ENCODE measurements at places on chromosomes 16 and 17.

GRCh38 chr17:79910985-79911361 is 71.7 kb upstream of the CBX4 start:
- DNase-seq = no peak

DNA sequence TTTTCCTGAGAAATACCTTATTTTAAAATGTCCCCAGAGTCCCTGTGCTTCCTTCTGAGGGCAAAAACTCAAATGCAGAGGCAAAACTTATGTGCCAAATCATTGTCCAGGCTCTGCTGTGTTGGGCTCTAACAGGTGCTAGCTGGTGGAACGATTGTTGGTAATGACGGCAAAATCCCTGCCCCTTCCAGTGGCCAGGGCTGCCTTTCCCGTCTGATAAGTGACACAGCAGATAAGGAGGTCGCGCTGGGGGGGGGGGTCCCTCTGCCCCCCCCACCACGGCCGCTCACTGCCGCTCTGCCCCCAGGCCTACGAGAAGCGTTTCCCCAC is 29.1 kb downstream of the SEC14L5 start:
- no peak for DNase-seq

- DNase-seq = no peak
Measured at GRCh38 chr17:59365383-59365981, 34.0 kb downstream of the YPEL2 start.

DNA sequence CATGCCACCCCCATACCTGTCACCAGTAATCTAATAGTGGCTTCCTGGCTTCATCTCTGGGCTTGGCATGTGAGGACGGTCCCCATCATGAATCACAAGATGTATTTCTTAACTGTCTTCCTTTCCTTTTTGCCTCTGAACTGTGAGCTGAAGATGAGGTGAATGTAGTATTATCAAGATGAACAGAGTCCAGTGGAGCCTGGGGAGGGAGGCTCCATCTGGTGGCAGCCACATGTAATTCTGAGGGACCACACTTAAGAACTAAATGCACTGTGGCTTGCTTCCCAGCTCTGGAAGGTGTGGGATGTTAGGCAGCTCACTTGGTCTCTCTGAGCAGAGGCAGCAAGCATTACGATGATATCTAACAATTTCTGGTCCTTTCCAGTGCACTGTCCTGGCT is 354.9 kb upstream of the ASIC2 start:
- DNase-seq = peak; percentile 28

DNA sequence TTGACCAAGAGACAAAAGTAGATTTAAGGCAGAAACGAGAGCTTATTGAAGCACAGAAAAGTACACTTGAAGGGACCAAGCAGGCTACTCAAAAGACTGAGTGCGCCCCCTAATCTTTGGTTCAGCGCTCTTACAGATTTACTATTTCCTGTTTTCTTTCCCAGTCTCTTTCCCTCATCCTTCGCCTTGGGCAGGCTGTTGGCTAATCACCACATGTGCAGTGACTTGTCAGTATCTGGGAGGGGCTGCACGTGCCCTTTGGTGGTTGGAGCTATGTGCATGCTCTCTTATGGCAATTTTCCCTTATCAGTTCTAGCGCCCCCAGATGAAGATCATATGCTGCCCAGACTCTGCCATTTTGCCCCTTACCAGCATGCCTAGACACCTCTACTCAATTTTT is 35.4 kb upstream of the SHISA6 start:
- no peak for DNase-seq

DNA sequence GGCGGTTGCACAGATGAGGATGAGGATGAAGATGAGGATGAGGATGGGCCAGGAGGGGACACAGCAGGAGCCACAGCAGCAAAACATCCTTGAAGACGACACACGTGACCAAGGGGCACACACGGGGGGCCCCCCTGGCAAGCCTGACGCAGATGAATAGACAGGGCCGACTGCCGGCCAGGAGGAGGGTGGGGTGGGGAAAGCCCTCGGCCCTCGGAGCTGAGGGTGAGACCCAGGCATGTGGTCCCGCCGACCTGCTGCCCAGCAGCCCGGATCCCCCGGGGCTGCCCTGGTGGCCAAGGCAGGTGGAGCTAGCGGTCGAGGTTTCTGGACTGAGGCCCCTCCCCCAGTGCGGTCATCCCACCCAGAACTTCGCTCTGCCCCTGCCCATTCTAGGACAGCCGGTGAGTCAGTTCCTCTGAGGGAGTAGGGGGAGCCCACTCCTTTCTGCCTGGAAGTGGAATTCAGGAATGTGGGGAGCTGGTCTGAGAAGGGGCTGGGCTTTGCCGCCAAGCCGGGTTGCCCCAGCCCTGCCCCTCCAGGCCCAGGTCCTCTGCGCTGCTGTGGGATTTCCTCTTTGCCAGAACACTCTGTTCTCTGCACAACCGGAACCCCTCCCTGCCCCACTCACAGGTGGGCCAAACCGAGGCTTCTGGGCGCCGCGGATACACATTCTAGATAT is 9.9 kb downstream of the CYGB start:
- DNase-seq = no peak

GRCh38 chr17:10295728-10296343 is 77.0 kb downstream of the MYH13 start:
- peak; percentile 69 for DNase-seq

DNA sequence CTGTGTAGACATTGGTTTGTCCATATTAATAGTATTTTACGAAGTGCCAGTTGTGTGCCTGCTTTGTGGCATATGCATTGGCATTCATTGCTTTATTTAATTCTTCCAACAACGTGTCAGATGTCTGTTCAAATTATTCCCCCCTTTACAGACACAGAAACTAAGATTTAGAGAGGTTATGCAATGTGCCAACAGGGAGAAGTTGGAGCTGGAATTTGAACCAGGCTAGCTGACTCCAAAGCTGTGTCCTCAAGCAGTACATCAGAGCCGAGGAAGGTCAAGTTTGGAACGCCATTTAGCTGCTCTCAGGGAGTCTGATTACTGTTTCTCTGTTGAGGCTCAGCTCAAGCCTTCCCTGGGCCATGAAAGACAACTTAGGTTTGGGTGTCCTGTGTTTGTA is 232.3 kb downstream of the WWOX start:
- no peak for DNase-seq

GRCh38 chr16:80973991-80974390 is 32.7 kb downstream of the CMC2 start:
- no peak for DNase-seq

GRCh38 chr16:23597003-23597756 is 1.1 kb upstream of the NDUFAB1 start:
- no peak for DNase-seq

GRCh38 chr16:72073560-72074230 is 10.7 kb downstream of the HPR start:
- peak; percentile 30 for DNase-seq

- DNase-seq = peak; percentile 75
Measured at GRCh38 chr16:66128371-66128770, 238.1 kb upstream of the CDH5 start.

DNA sequence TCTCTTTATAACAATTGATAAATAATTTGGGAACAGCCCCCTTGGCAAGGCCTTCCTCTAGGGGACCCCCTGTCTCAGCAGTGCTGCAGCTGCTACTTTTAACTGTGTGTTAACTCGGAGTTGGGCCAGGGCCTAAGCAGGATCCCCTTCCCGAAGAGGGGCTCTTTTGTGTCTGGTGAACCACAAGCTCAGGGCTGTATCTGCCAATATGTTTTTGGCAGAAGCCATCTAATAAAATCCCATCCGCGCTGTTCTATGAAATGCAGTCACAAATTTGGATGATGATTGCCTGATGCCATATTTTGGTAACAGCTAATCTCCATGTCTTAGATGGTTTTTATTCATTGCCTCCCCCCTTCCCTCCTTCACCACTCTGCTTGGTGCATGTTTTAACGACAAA is 267.7 kb downstream of the FTO start:
- peak; percentile 81 for DNase-seq

GRCh38 chr16:47695756-47696155 is 234.6 kb downstream of the PHKB start:
- DNase-seq = no peak

- peak; percentile 82 for DNase-seq
Measured at GRCh38 chr17:28744104-28744971, 527 bp downstream of the TRAF4 start.

GRCh38 chr16:3076577-3076976 is 11.1 kb downstream of the IL32 start:
- DNase-seq = no peak

DNA sequence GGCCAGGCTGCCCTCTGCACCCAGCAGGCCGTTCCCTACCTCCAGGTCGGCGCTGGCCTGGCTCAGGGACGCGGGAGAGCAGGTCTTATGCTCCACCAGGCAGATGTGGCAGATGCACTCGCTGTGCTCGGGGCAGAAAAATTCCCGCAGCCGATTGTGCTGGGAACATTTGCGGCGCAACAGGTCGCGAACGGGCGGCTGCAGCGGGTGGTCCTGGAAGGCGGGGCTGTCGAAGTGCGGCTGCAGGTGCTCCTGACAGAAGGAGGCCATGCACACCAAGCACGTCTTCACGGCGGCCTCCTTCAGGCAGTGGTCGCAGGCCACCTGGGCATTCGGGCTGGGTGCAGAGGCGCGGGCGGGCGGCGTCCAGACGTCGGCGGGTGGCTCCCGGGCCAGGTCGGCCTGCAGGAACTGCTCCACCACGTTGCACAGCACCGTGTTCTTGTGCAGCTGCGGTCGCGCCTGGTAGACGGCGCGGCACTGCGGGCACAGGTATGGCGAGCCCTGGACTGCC is 439 bp downstream of the TRIM25 start:
- DNase-seq = no peak

DNA sequence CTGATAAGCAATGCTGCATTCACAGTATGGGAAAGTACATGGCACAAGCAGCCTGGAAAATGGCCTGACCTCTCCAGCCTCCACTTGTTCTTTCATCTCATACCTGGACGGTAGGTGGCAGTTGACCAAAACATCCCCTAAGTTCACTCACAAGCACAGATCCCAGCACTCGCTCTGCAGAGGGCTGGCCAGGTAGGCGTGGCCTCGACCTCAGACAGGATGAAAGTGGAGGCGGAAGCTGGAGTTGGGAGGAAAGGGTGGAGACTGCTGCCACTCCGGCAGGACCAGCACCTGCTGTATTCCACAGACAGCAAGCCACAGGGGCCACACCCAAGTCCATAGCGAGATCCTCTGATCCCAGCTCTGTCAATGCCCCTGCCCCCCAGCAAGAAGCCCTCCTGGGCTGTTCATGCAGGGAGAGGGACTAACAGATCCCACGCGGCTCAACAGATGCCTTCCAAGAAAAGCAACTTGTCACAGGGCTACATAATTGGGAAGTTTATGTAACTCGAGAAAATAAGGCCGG is 31.3 kb downstream of the ZCCHC14 start:
- peak; percentile 74 for DNase-seq

DNA sequence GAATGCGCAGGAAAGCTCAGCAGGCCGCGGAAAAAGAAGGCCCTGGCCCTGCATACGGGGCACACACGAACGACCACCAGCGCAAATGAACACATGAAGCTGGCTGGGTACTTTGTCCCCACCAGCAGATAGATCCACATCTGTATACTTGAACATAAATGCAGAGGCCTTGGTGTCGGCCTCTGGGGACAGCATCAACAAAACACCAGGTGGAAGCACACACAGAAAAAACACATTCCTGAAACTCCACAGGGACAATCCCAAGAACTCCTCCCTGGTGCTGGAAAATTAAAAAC is 606 bp upstream of the ZBTB4 start:
- no peak for DNase-seq

- DNase-seq = no peak
Measured at GRCh38 chr17:36825951-36826350, 111.3 kb upstream of the LHX1 start.

DNA sequence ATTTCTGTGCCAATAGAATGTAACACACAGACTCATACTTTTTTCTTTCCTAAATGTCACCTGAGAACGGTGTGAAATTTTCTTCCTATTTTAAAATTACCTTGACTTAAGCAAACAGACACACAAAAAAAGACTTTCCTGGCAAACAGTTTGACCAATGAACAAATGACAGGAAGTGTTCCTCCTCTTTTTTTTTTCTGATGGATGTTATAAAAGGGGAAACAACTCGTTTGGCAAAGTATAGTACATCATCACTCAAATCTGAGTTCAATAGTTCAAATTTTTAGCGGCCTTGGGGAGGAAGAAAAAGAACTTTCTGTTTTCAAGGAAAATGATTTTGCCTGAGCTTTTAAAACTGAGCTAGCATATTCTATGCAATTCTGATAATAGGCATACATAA is 19.8 kb downstream of the HS3ST3A1 start:
- DNase-seq = peak; percentile 83

GRCh38 chr17:82568997-82569393 is 49.5 kb downstream of the FOXK2 start:
- DNase-seq = no peak

DNA sequence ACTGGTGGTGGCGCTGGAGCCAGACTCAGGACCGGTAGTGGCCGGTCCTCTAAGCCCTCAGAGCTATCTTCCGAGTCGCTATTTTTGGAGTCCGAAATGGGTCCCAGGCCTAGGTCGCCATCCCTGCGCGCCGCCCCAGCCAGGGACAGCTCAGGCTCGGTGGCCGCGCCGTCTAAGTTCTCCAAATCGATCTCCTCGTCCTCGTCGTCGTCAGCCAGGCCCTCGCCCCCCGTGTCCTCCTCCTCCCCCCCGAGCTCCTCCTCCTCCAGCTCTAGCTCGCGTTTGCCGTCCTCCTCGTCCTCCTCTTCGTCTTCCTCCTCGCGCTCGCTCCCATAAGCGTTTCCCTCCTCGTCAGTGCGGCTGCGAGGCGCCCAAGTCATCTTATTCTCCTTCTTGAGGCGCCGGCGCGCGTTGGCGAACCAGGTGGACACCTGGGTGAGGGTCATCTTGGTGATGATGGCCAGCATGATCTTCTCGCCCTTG is 1.6 kb downstream of the IRX3 start:
- DNase-seq = no peak

GRCh38 chr17:57373048-57373447 is 116.7 kb downstream of the MSI2 start:
- no peak for DNase-seq

GRCh38 chr16:50462793-50463507 is 85.2 kb upstream of the NKD1 start:
- no peak for DNase-seq

- DNase-seq = no peak
Measured at GRCh38 chr16:87166934-87167333, 150.3 kb downstream of the C16orf95 start.

DNA sequence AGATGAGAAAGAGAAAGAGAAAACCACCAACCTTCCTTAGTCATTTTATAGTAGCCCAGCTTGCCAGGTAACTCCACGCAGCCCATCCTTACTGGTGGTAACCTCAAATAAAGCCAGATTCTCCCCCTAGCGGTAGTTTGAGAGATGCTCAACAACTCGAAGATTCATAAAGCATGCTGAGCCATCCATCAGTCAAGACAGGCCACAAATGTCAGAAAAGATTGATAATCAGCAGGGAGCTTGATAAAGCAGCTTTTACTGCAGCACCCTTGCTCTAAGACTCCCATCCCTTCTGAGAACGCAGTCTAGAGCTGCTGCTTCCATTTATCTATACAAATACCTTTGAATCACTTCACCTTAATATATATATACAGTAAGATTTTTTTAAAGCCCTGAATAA is 451.5 kb upstream of the HSBP1 start:
- DNase-seq = no peak
